Activated naive CD4-positive, alpha-beta T cell (primary cell): ENCODE measurements at places on chromosomes 7 and 10.

DNA sequence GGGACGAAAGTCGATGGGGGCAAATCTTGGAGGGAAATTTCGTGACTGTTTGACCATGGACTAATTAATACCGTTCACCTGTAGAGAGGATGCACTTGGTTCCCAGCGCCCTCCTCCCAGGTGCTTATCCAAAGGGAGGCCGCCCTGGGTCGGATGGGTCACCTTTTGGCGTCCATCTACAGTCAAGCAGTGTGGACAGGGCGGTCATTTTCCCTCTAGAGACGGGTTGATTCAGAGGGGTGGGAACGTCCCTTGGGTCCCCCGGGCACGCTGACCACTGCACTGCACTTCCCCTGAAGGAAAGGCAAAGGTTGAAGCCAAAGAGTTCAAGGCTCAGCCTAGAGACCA is 2.0 kb downstream of the PRR15 start:
- DNase-seq = no peak

DNA sequence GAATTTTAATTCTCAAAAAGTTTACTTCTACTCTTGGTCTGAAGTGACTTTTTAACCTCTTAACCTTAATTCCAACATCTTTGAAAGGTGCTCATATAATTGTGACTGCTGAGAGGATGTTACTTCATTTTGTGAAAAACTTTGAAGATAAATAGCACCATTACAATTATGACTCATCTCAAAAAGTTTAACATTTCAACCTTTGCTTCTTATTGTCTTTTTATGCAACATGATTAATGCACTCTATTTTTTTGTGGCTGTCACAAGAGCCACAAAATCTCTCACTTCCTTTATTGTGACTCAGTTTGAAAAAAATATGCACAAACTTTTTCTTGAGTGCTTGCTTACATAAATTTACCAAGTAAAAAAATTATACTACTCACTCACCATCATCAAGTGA is 383.1 kb downstream of the LRRTM3 start:
- DNase-seq = no peak

GRCh38 chr10:75431180-75432111 is at the start of gene LRMDA:
TSS of gene LRMDA (plus strand) at chr10:75431624.
- no peak for DNase-seq

- no peak for DNase-seq
These were observed 216.0 kb upstream of the KLF14 start for GRCh38 chr7:130950054-130950453.

GRCh38 chr10:60798031-60798430 is 19.8 kb downstream of the CDK1 start:
- DNase-seq = no peak

- no peak for DNase-seq
These were observed 35.0 kb downstream of the COL13A1 start for GRCh38 chr10:69836731-69837030.

- DNase-seq = no peak
These were observed 266.4 kb downstream of the ADK start for GRCh38 chr10:74417397-74417796.

- DNase-seq = no peak
These were observed 13.5 kb upstream of the PCGF5 start for GRCh38 chr10:91206837-91207474.

DNA sequence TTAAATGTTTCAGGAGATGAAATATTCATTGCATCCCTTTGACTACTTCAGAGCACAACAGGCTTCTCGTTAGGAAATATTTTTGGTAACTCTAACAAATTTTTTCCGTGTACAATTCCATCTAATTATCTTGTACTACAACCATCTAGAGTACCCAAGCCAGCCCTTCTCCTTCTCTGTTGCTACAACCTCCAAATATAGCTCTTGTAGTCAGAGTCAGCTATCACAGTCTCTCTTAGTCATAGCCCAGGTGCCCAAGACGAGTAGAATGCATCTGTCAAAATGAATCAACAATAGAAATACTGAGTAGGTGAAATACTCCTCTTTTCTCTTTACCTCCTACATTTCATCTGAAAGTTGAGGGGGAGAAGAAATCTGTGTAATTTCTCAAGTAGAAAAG is 74.0 kb downstream of the INHBA start:
- no peak for DNase-seq

DNA sequence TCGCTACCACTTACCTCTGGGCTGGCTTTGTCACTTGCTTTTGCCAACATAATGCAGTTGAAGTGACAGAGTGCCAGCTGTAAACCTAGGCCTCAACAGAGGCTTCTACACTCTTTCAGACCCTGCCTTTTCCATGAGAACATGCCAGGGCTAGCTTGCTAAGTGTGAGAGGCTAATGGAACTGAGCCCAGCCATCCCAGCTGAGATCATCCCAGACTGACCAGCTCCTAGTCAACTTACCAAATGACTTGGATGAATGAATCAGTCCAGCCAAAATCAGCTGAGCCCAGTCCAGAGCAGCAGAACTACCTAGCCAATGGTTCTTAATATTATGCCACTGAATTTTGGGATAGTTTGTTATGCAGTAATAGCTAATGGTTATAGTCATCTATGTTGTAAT is 34.7 kb upstream of the MKLN1 start:
- no peak for DNase-seq

DNA sequence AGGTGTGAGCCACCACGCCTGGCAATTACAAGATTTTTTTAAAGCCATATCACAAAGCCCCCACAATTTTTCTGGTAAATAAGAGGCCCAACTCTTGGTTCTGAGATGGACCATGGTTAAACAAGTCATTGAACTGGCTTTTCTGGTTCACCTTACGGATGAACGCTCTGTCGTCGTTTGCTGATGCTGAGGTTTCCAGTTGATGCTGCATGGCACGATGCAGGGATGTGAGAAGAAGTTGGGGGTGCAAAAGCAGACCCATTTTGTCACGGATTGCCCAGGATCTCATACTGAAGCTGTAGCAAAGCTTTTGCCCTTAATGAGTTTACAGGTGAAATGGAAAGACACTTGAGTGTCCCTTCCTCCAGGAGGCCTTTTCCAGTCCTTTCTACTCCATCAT is 2.0 kb upstream of the IL2RA start:
- DNase-seq = no peak

GRCh38 chr10:70137927-70138883 is 5.6 kb upstream of the AIFM2 start:
- no peak for DNase-seq

DNA sequence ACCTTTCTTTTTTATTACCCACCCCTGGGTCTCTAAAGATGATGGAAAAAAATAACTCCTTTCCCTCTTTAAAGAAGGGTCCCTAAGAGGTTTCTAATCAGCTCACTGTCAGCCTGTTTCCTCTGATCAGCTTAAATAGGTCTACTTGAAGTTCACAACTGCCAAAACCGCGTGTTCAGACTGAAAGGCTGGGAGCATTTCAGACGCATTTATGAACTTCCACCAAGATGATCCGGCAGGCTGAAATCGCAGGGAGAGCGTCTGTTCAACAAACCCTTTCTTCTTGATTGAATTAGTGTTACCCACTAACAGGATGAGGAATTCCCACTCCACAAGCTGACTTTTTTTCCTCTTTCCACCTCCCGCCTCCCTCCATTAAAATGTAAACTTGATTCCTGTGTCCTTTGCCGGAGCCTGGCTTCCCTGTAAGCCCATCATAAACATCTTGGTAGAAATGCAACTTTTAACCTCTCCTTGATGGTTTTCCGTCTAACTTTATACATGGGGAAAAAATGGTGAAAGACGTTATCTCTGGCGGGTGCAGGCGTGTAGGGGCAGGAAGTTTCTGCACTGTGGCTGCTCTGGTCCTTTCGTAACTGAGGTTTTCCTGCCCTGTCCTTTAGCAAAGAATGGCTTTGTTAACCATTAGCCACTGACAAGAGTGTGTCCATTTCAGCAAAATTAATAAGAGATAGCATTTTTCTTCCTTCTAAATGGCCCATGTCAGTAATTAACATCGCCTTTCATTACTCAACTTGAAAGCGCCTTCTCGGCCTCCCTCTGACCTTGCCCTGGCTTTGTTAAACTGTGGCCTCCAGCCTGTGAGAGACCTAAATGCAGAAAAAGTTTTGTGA is 130.7 kb downstream of the BAMBI start:
- DNase-seq = no peak

- no peak for DNase-seq
These were observed 108.9 kb downstream of the ITGB8 start for GRCh38 chr7:20439416-20440185.

- no peak for DNase-seq
These were observed 147.1 kb downstream of the MALRD1 start for GRCh38 chr10:19195698-19196097.

DNA sequence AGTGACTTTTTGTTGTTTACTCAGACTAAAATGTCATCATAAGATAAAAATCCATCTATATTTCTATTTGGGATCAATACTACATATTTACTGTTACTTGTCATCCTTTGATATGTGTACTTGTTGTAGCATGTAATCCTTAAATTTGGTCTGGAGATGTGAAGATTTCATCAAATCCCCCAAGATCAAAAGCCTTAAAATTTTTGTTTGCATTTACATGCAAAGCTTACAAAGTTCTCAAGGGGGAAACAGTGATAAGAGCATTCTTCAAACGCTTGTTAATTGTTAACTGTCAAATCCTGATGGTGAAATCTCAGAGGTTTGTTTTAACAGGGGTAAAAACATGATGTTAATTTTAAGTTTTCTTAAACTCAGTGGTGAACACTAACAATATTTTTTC is 84.9 kb upstream of the SKAP2 start:
- DNase-seq = no peak

GRCh38 chr7:92694211-92694610 is 104.0 kb upstream of the FAM133B start:
- DNase-seq = no peak

DNA sequence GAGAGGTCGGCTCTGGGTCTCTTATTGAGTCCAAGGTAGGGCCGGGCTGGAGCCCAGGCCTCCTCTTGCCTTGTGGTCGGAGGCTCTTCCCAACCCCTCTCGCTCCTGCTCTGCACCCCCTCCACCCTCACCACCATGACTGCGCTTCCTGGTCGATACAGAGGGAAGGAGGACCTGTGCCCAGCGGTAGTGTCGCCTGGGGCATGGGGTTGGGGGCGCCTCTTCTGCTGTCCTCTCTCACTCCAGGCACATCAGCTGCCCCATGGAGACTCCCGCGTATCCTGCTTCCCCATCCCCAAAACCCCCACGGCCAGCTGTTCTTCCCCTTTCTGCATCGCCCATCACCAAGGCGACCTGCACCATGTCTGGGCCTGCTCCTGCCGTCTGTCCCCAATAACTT is 44.4 kb downstream of the TMEM270 start:
- no peak for DNase-seq

DNA sequence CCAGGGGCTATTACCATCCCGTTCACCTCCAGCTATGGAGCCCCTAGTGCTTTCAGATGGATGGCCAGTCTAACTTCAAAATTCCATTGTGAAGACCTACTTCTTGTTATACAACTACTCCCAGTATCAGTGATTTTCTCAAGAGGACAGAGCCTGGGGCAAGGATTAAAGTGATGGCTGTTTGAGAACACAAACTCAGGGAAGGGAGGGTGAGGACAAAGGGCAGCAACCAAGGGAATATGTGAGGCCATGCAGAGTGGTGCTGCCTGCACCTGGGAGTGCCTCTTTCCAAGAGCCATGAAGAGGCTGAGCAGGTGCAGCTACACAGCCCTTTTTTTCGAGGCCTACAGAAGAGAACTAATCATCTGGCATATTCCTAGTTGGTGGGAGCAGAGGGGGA is 303.5 kb upstream of the BMPER start:
- no peak for DNase-seq

DNA sequence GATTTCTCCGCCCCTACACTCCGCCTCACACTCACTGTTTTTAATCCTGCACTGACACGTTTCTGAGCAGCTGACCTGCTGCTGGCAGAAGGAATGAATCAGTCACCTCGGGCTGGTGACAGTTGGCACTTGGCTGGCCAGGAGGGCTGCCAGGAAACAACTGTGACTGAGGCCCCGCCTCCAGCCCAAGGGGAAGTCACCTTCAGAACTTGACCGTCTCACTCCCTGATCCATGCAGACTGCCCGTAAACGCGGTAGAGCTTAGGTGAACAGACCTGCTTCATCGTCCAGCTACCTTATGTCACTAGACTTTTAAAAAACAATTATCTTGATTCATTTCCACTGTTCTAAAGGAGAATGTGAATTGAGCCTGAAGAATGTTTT is 107.5 kb downstream of the DOCK1 start:
- DNase-seq = no peak

GRCh38 chr7:66125052-66125694 is 10.5 kb downstream of the CRCP start:
- DNase-seq = no peak

DNA sequence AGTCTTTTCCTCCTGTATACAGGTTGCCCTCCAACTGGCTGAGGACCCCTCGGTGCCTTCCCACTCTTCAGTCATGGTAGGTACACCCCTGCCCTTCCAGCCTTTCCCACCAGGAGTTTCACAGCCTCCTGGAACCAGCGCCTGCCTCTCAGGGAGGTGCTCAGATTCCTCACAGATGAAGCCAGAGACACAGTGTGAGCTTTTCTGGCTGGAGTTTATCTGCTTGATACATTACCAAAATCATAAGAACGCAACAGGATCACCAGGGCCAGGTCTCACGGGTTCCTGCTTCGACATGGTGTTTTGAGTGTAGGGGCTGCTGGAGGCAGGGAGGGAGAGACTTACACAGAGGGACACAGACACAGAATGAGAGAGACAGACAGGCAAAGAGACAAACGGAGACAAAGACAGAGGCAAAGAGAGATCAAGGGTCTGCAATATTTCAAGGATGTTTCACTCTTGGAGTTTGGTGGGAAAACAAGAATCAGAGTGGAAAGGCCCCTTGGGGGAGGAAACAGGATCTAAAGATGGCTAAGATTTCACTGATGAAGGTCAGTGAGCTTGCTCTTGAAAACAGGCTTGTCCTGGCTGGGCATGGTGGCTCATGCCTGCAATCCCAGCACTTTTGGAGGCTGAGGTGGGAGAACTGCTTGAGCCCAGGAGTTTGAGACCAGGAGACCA is 6.5 kb upstream of the INMT start:
- no peak for DNase-seq

DNA sequence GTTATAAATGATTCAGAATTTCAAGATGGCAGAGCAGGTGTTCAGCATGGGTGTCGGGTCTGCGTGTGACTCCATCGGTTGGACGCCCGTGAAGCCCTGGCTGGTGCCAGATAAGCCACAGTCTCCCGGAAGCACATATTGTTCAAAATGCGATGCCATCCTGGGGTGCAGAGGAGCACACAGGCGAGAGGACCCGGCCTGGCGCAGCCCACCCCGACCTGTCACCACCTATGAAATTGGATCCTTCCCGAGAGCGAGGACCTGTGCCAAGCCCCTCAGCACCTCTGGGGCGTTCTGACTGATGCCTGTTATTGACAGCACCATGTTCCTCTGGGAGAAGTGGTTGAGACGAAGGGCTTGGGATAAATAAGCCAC is 110.1 kb downstream of the ACTR3B start:
- no peak for DNase-seq
